ENCODE measurements at places on chromosomes 2 and 18.

- no peak for DNase-seq
These were observed 53.9 kb upstream of the RMP24 start for GRCh38 chr18:35918564-35918963.

DNA sequence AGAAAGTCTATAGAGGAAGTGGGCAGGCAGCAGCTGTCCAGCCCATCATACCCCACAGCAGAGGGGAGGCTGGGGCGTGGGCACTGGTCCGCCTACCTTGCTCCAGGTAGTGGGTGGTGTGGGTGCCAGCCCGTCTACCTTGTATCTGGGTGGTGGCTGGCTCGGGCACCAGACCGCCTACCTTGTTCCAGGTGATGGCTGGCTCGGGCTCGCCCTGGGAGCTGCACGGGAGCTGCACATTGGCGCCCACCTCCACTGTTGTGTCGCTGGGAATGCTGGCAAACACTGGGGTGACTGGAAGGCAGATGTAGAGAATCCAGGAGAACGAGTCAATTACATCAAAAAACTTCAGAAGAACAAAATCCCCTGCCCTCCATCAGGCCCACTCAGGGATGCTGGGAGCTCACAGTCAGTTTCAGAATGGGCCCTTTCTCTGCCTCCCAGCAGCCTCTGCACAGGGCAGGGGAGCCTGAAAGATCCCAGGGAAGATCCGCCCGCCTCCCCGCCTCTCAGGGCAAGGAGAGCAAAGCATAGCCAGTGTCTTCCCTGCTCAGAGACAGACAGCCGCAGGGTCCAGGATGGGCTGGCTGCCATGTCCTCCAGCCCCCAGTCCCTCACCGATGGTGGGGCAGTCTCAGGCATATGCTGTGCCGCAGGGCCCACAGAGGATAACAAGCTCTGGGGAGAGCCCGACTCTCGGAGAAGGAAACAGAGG is 82.3 kb downstream of the PXDN start:
- DNase-seq: no peak

GRCh38 chr2:69890881-69891280 is 2.9 kb upstream of the SNRNP27 start:
- DNase-seq: no peak

DNA sequence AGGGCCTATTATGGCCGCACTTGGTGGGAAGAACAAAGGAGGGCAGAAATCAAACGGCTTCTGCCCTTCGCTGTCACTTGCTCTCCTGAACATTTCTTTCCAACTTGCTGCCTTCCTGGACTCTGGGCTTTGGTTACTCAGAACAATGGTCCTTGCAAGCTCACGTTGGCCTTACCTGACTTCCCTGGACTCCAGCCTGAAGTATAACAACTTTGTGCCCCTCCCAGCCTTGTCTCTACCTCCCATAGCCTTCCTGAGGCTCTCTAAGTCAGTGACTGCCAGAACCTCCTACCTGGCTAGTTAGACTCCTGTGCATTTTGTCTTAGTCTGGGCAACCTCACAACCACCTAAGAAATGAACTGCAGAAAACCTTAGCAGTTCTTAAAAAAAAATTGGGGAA is 30.2 kb upstream of the ITPRID2 start:
- no peak for DNase-seq

- DNase-seq: no peak
These were observed 511.4 kb downstream of the KCNJ3 start for GRCh38 chr2:155209696-155210450.

DNA sequence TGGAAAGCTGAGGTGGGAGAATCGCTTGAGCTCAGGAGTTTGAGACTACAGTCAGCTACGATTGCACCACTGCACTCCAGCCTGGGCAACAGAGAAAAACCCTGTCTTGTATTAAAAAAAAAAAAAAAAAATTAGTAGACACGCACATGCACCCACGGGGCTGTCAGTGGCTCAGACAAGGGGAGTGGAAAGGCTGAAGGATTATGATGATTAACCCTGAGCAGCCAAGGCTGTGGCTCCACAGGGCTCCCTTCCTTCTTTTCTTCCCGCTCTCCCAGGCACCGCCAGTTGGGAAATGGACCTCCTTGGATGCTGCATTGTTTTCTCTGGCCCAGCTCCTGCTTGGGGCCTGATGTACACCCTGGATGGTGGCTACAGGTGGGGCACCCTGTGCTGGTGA is 49.0 kb upstream of the RAB6C start:
- no peak for DNase-seq

DNA sequence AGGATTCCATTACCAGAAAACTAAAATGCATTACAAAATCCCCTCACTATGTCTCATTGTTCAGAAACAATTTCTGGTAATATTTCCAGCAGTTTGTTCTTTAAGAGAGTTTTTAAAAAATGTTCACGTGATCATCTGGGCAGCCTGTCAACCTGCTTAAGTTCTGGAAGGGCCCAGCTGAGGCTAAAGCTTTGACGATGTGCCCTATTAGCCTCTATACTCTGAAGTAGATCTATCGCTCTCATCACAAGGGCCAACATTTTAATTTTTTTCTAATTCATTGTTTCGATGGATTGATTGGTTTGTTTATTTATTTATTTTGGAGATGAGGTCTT is 205.8 kb downstream of the PRKCE start:
- no peak for DNase-seq

GRCh38 chr2:121944072-121944831 is 188.8 kb downstream of the TSN start:
- DNase-seq: no peak

- no peak for DNase-seq
These were observed 16.2 kb upstream of the TMEM178A start for GRCh38 chr2:39649511-39649910.

DNA sequence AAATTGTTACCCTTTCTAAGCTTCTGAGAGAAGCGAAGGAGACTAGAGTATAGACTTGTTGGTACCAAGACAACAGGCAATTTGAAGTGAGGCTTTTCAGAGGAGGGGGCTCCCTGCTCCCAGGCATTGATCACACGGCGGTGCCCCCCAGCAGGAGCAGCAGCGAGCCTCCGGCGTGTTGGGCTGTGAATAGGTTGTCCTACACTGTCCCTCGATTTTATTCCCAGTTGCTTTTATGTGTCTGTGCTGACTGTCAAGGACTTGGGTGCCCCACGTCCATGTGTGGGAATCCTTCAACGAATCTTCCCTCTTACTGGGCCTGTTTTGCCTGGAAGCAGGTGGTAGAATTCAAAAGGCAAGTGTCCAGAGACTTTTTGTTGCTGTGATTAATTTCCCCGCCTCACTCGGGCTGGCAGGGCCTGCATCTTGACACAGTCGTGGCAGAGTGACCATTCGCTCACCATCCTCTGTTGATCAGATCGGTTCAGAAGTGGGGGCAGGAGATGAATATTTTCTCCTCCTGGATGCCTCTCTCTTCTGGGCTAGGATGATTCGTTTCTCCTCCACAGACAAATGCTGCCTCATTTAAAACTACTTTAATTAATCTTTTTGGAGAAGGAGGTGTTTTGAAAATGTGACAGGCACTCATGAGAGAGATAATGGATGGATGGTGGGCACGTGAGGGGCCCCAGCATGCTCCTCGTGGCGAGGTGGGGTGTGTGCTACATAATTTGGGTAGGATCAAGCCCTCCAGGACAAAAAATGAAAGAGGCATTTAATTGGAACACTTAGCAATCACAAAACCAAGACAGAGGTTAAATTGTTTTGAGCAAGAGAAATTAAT is 77.6 kb downstream of the SMIM21 start:
- DNase-seq: no peak

GRCh38 chr2:218876562-218877219 is 4.0 kb upstream of the WNT10A start:
- peak; percentile 68 for DNase-seq

DNA sequence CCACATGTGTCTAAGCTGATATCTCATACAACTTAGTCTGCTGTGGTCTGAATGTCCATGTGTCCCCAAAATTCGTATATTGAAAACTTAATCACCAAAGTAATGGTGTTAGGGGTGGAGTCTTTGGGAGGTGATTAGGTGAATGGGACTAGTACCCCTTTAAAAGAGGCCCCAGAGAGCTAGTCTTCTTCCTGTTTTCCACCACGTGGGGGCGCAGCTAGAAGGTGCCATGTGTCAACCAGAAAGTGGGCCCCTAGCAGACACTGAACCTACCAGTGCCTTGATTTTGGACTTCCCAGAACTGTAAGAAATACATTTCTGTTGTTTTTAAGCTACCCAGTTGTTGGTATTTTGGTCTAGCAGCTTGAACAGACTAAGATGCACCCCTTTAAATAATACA is 86.6 kb downstream of the ASB1 start:
- peak; percentile 27 for DNase-seq

DNA sequence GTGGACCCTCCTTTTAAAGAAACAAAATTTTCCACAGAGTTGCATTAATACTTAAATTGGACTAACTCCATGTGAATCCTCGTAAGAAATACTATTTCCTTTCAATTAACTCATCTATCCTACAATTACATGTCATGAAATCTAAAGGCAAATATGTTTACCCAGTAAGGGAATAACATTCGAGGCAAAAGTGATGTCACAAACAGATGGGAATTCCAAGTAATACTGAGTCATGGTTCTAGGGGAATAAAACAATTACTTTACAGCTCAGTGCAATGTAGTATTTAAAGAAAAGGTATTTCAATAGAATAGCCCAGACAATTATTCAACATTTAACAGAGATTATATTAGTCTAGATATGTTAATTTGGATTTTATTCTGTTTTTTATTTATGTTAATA is 205.8 kb downstream of the ZNF385B start:
- DNase-seq: no peak

GRCh38 chr2:4840791-4841190 is 851.4 kb upstream of the SOX11 start:
- DNase-seq: no peak

DNA sequence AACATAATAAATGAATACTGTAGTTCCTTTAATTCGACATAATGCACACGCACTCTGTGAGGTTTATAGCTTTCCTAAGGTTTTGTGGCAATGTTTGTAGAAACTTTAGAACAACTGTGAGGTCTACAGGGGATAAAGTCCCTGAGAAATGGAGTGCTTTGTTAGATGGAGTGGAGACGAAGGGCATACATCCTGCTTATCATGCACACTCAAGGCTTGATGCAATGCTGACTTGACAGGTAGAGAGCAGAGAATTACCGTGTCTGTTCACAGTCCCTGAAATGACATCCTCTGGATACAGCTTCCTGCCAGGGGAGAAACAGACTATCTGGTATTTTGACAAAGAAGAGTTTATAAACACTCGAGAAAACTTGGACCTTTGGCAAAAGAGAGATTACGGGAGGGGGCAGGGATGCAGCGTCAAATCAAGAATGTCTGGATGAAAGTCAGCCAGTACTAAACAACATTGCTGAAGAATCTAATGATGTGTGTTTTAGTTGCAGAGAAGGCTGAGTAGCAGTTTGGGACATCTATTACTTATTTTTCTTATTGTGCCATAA is 766.9 kb upstream of the ZEB2 start:
- no peak for DNase-seq

- DNase-seq: no peak
These were observed 32.8 kb upstream of the CELF4 start for GRCh38 chr18:37598396-37598795.

DNA sequence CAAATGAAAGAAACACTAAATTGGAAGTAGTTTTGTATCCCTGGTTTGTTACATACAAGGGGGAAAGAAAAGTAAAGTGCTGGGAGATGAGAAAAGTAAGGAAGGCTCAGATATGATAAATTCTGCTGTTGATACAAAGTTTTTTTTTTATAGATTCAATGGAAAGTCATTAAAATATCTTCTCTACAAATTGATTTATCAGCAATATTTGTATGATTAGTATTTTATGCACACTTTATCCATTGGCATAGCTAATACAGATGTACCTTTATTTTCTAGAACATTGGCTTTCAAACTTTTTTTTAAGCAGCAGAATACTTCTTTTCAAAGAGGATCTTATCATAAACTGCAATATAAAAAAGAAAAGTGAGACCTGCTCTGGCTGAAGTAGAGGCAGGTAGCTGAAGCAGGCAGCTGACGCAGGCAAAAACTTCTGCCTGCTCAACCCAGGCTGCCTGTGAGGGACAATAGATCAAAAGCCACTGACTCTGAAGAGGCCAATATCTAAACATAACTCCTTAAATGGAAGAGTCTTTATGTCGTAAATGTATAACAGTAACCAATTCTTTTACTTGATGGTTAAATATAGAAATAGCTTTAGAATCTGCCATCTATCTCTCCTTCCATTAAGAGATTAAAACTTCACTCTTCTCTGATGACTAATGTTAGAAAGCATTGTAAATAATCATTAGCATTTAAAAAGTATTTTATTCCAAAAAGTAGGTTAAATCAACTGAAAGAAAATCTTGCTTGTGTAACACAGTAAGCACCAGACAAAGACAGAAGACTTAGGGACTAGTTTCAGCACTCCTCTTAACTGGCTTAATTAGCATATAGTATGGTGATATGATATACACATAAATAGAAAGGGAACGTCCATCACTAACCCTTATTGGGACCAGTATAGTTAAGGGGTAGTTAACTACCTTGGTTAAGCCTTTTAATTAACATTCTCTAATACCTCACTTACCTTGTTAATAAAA is 174.2 kb downstream of the SLC39A10 start:
- no peak for DNase-seq

GRCh38 chr2:88049622-88050021 is 6.0 kb downstream of the KRCC1 start:
- no peak for DNase-seq

- peak; percentile 41 for DNase-seq
These were observed 164.0 kb downstream of the MYO3B start for GRCh38 chr2:170341684-170342623.

DNA sequence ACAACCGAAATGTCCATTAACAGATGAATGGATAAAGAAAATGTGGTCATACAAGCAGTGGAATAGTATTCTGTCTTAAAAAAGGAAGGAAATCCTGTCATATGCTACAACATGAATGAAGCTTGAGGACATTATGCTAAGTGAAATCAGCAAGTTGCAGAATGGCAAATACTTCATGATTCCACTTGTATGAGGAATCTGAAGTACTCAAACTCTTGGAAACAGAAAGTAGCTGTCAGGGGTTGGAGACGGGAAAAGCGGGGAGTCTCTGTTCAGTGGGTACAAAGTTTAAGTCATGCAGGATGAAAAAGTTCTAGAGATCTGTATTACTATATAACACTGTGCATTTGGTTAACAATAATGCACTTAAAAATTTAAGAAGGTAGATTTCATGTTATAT is 209.0 kb upstream of the SIX2 start:
- no peak for DNase-seq

DNA sequence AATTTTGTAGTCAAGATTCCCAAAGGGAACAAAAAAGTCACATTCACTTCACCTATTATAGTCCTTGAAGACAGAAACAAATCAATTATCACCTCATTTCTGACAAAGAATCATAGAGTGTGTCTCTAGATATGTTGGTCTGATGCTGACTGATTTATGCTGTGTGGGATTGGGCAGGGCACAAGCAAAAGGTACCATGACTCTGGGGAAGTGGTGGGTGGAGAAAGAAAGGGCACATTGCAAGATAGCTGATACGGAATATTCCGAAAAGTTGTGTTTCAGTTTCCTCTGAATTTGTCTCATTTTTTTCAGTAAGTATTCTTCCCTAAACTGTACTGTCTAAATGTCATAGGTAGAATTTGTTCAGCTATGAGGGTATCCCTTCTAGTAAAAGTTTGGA is 268.0 kb downstream of the MREG start:
- no peak for DNase-seq

Data from NCI-H345 (cell line).